ENCODE measurements at places on chromosomes 3 and 15. TPM values are rescaled to one million over a fixed set of nuclear protein-coding genes. Genes with fewer than 3 reads are reported as not detected.

The TIMP4 gene
- total RNA-seq = 0.42 TPM

The ASTE1 gene
- 7.1 TPM for total RNA-seq

The CCDC54 gene
- not detected for total RNA-seq

The ZPLD1 gene
- total RNA-seq = 0.59 TPM

The CMC1 gene
- total RNA-seq = 9.8 TPM

The GFM1 gene
- 88.1 TPM for total RNA-seq

The PPP2R3A gene
- total RNA-seq = 21.6 TPM

The CCDC33 gene
- not detected for total RNA-seq

The PTX3 gene
- 21.0 TPM for total RNA-seq

The EIF2A gene
- total RNA-seq = 124 TPM

The RYK gene
- 47.3 TPM for total RNA-seq

The FSIP1 gene
- total RNA-seq = 0.37 TPM

The HERC2 gene
- 39.1 TPM for total RNA-seq

The RBP2 gene
- 0.78 TPM for total RNA-seq

The ILDR1 gene
- not detected for total RNA-seq

The NDN gene
- 22.6 TPM for total RNA-seq

The SEMA3F gene
- total RNA-seq = 0.51 TPM

The CHRFAM7A gene
- 0.10 TPM for total RNA-seq

The ZBED2 gene
- not detected for total RNA-seq

The UBL7 gene
- total RNA-seq = 63.2 TPM

The TYRO3 gene
- 9.6 TPM for total RNA-seq

The SLC12A1 gene
- total RNA-seq = not detected

The TM4SF18 gene
- not detected for total RNA-seq

The ARGFX gene
- total RNA-seq = not detected

The CD200 gene
- 0.13 TPM for total RNA-seq

The SAMD7 gene
- total RNA-seq = not detected

The RTP1 gene
- total RNA-seq = not detected

The ISLR gene
- total RNA-seq = 0.31 TPM

The ADAMTSL3 gene
- 0.05 TPM for total RNA-seq

The GABRB3 gene
- total RNA-seq = not detected

The MOBP gene
- total RNA-seq = not detected

The ITGA11 gene
- total RNA-seq = 29.2 TPM

The SERINC4 gene
- 0.10 TPM for total RNA-seq

The EFCC1 gene
- 4.6 TPM for total RNA-seq

The LMAN1L gene
- not detected for total RNA-seq

The SLC12A8 gene
- total RNA-seq = 12.2 TPM

The FYCO1 gene
- total RNA-seq = 37.1 TPM

The C3orf20 gene
- not detected for total RNA-seq

The MST1R gene
- 0.27 TPM for total RNA-seq

The GADL1 gene
- 2.1 TPM for total RNA-seq

The RYR3 gene
- total RNA-seq = 0.05 TPM

The LRRC31 gene
- total RNA-seq = not detected

The HTR3E gene
- 7.1 TPM for total RNA-seq
